GM10248 (cell line): ENCODE measurements at places on chromosomes 7 and 10.
A peak's percentile ranks its signal among the peaks of the same experiment; 100 is the strongest.

DNA sequence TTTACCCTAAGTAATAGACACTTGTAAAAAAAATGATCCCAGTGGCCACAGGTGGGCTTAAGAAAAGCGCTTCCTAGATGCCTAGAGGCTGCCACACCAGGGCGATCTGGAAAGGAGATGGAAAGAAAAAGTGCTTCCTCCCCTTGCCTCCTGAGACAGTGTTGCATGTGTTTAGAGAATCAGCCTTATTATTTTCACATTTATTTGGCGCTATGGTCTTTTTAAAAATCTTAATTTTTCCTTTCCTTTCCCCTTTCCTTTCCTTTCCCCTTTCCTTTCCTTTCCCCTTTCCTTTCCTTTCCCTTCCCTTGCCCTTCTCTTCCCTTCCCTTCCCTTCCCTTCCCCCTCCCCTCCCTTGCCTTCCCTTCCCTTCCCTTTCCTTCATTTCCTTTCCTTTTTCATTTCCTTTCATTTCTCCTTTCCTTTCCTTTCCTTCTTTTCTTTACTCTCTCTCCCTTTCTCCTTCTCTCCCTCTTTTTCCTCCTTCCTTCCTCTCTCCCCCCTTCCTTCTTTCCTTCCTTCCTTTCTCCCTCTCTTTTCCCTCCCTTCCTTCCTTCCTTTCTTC lies 7.1 kb upstream of the MKX start:
- no peak for DNase-seq

DNA sequence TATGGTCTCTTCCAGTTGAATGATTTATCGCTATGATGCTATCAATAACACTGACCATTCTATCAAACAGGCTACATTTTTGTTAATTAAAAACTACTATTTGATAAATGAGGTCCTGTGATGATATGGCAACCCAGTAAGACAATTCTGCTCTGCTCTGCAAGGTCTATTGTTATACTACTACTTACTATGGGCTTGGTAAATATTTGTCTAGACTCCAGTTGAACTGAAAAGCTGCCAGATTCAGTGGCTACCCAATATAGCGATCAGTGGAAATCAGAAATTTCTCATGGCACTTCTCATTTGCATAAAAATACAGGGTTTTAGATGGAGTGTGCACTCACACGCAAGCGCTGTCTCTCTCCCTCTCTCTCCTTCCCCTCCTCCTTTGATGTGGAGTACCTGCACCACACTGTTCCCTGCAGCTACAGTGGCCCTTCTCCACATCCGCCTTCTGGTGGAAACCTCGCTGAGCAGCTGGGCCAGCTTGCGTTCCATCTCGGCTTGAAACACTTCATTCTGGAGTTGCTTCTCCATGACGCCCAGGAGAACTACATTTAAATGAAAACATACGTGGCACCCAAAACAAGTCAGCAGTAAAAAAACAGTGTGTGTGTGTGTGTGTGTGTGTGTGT lies 77.9 kb downstream of the KIAA1549 start:
- no peak for DNase-seq

- DNase-seq: no peak
Observed at GRCh38 chr10:59460601-59461000, 98.3 kb upstream of the FAM13C start.

DNA sequence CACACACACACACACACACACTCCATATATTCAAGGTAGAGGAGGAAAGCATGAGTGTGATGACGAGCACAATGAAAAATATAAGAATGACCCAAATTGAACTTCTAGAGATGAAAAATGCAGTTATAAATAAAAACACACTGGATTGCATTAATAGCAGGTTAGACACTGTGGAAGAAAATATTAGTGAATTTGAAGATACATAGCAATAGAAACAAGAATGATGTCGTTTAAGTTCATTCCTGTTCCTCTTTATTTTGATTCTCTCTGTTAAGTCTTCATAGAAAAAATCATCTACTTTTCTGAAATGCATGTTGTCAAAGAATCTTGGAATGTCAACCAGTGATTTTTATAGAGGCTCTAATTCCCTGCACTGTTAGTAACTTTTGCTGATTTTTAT lies 78.4 kb downstream of the BTAF1 start:
- DNase-seq: no peak

- no peak for DNase-seq
Observed at GRCh38 chr7:55477781-55478374, 94.4 kb downstream of the VOPP1 start.

DNA sequence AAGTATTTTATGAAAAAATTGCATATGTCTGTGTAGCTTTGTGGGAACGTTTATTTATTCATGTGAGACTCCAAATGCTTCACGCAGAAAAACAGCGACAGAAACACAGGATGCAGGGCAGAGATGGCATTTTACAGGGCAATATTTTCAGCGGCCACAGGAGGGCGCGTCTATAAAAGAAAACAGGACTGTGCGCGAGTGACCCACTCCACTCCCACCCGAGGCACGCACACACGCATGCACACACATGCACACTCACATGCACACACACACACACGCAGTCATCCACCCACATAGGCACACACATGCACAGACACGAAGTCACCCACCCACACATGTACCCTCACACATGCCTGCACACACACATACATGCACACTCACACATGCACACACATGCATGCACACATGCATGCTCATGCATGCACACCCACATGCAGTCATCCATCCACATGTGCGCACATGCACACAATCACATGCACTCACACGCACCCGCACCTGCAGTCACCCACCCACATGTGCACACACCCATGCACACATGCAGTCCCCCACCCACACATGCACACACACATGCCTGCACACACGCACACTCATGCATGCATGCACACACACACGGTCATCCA lies 96.3 kb downstream of the DNAJB6 start:
- DNase-seq: peak; percentile 63

DNA sequence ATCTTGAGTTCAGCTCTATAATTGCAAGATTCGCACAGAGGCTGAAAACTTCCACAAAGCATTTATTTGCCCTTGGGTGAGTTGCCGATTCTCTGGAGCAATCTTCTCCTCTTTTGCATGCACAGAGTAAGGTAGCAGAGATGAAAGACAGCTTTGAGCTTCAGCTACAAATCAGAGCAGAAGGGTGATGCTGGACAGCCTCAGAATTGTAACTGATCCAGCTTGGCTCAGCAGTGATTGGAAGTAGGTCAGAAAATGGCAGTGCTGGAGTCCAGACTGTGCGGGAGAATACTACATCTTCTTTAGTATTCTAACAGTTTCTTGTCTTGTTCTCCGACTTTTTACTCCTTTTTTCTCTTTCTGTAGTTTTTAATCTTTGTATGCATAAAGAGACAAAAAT lies 55.4 kb upstream of the CDC14C start:
- no peak for DNase-seq

GRCh38 chr10:3969876-3970666 lies 185.1 kb upstream of the KLF6 start:
- no peak for DNase-seq

DNA sequence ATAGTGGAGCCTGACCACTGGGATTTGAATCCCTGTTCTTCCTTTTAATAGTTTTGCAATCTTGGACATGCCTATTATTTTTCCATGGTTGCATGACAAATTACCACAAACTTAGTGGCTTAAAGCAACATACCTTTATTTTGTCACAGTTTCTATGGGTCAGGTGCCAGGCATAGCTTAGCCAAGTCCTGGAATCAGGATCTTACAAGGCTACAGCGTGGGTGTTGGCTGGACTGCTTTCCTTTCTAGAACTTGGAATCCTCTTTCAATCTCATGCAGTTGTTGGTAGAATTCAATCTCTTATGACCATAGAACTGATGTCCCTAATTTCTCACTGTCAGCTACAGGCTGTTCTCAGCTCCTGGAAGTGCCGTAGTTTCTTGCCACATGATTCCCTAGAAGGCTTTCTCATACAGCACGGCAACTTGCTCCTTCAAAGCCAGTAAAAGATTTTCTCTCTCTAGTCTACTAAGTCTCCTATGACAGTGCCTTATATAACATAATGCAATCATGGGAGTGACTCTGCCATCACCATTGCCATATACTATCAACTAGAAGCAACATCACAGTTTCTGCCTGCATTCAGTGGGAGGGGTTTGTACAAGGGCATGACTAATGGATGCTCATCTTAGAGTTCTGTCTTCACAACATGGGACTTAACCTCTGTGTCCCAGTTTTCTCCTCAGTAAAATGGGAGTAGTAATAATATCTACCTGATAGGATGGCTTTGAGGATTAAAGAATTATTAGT lies 243.4 kb upstream of the FZD1 start:
- no peak for DNase-seq

- DNase-seq: no peak
Observed at GRCh38 chr10:5538892-5539651, 14.3 kb downstream of the CALML3 start.

DNA sequence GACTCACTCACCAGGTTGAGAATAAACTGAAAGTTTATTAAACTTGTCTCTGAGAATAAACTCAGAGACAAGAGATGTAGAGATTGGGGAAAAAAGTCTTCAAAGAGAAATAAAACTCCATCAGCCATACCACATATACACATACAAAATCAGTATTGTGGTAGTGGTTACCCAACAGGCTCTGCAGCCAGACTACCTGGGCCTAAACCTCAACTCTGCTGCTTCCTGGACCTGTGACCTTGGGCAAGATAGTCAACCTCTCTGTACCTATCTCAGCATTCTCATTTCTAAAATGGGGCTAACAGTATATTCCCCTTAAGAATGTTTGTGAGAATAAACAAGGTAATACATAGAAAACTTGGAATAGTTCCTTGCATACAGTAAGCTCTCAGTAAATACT lies 15.3 kb downstream of the TPK1 start:
- DNase-seq: no peak

- no peak for DNase-seq
Observed at GRCh38 chr7:25196132-25196896, 32.0 kb downstream of the NPVF start.

DNA sequence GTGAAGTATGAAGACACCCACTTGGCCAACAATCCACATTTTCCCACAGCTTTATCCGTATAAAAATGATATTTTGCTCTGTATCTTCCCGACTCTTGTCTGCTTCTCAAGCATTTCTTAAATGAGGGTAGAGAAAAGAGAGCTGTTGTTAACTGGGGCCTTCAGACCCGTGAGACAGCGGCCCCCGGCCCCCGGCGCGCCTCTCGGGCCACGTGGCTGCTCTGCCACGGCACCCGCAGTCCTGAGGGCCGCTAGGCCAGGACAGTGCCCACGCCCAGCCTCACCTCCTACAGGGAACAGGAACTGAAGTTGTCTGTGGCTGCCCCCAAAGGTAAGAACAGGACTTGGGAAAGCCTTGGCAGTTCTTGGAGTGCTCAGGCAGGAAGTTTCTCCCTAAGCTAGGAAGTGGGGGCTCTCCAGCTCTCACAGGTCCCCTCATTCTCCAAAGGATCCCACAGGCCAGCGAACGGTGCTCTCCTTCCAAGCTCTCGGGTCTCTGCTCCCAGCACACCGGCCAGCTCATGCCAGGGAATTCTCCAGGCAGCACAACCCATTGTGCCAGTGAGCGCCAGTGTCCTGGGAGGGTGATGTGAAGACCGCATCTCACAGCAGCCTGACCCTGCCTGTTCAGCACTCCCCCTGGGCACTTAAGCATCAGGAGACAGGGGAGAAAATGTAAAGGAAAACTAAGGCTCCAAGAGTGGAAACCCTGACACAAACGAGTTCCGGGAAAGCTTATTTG lies 230.3 kb upstream of the PFKP start:
- DNase-seq: no peak

GRCh38 chr7:94062372-94062771 lies 58.2 kb upstream of the BET1 start:
- DNase-seq: no peak

DNA sequence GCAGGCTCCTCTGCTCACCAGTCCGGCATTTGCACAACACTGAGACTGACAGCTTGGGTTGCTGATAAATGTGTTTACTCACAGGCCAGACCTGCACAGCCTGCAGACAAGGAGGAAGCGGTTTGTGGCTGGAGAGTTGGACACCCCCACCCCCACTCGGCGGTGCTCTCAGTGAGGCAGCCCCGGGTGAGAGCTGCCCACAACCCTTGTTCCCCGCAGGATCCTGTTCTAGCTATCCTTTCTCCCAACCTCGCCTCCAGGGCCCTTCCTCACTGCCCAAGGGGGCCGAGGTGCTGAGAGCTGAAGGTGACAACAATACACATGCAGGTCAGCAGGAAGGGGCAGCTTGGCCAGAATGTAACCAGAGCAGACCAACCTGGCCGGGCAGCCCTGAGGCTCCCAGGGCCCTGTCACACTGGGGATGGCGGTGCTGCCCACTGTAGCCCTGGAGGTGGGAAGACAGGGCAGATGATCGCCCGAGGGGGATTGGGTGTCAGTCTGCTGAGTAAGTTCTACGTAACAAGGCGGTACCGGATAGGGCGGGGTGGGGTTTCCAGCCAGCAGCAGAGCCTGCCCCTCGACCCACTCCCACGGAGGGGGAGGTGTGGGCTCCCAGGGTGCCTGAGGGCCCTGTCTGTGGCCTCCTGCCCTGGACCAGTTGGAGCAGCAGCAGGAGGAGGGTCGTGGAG lies 2.1 kb upstream of the ADAM8 start:
- DNase-seq: peak; percentile 78

DNA sequence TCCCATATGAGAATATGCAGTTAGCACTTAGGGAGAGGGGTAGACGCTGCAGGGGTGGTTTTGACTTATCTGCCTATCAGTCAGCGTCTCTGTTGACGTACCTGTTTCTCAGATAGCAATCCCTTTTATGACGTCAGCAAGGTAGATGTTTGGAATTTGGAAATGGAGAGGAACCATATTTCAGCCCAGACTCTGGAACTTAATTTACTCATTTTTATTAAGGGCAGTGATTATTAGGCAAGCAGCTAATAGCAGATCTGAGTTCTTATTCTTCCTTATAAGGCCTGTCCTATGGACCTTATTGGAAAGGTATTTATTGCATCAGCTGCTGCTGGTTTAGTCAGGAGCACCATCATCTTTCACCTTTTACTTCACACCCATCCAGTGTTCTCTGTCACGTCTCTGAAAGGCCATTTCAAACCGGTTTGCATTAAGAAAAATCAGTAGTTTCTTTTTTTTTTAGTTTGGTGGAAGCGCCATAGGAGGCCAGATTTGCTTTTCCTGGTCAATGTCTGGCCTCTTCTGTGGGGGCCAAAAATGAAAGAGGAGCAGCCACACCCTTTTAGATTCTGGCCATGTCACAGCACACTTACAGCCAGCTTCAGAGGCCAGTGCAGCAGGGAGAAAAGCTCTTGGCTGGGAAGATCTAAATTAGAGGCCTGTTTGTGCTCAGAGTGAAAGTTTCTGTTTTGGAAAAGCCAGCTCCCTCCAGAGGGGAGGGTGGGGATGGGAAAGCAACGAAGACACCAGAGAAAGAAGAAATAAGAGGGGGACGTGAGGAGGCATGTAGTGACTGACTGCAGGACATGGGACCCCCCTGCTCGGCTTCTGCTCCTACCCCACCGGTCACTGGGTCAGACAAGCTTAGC lies 146.3 kb downstream of the TCF7L2 start:
- no peak for DNase-seq

GRCh38 chr10:110498982-110499795 lies 1.5 kb downstream of the DUSP5 start:
- peak; percentile 48 for DNase-seq

GRCh38 chr10:34723750-34724149 lies 91.3 kb downstream of the PARD3 start:
- DNase-seq: peak; percentile 43
